ENCODE measurements at places on chromosomes 1 and 21.

DNA sequence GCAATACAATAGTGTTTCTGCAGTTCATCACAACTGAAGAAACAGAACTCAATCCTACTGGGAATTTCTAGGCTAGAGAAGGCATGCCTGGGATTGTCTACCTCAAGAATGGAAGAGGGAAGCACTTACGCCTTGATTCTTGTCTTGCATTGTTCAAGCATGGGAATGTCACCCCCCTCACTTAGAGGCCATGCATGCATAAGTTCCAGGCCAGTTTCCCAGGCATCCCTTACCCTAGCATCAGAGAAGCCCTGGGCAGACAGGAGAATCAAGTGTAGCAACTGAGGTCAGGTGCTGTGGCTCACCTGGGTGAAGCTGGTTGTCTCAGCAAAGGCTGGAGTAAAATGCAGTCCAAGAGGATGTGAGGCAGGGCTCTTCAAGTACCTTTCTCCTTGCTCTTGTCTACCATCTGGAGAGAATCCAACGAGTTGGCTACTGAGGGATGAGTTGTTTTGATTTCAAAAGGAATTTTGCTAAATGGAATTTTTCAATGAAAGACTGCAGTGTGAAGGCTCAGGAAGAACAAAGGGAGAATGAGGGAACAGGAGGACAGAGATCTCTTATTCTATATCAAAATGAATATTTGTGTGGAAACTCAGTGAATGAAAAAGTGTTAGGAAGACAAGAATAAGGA, 174.3 kb downstream of the NEK7 start:
- no peak for DNase-seq

- DNase-seq, result peak; percentile 3
Observed at GRCh38 chr1:76625886-76626678, 241.2 kb upstream of the ST6GALNAC5 start.

- no peak for DNase-seq
Observed at GRCh38 chr1:188169971-188170370, 1341.2 kb downstream of the PLA2G4A start.

DNA sequence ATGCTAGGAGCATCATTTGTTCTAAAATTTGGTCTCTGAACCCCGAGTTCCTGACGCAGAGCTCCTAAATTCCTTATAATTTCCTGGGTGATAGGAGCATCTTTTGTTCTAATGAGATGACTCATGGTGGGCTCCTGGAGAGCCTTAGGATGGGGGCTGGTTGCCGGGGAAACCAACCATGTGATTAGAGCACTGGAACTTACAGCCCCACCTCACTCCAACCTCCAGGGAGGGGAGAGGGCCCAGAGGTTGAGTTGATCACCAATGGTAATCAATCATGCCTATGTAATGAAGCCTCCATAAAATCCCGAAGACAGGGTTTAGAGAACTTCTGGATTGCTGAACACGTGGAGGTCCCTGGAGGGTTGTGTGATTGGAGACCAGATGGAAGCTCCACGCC, 7.7 kb downstream of the SHISAL2A start:
- no peak for DNase-seq

DNA sequence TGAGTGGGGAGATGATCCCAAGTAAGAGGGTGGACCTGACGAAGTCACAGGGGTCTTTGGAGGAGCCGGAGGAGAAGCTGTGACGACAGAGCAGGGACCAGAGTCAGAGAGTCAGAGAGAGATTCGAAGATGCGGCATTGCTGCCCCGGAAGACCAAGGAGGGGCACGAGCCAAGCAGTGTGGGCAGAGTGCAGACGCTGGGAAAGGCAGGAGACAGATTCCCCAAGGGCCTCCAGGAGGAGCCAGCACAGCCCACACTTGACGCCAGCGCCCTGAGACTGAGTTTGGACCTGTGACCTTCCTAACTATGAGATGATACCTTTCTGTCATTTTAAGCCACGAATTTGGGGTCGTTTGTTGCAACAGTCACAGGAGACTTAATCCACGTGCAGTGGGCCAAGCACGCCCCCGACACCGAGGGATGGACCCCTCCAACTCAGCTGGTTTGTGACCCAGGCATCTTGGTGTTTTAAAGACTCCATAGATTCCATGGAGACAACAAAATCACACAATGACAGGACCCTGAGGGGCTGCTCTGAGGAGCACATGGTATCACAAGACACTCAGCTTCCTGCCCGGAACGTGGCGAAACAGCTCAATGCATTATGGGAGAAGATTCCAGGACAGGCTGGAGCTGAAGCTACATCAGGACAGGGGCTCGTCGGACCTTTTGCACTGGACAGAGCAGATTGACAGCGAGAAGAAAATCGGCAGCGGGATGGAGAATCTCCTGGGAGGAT, 11.0 kb upstream of the TFF1 start:
- DNase-seq, result no peak

DNA sequence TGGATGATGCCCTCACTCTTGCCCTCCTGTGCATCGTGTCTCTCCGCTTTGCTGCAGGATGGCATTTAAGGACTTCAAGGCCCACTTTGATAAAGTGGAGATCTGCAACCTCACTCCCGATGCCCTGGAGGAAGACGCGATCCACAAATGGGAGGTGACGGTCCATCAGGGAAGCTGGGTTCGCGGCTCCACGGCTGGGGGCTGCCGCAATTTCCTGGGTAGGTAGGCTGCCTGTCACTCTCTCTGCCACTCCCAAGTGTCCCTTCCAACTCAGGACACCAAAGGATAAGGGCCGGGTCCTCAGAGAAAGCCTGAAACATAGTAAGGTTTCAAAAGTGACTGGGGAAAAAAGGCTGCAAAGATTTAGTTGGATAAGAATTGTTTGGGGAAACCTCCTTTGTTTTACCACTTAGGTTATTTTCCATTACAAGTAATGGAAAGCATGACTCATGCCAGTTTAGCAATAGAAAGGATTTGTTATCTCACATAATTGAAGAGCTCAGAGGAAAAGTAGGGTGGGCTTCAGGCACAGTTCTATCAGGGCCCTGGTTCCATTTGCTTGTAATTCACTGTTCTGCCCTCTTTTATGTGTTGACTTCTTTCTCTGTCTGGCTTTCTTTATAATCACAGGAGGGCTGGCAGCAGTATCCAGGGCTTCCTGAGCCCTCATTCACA, 31.9 kb downstream of the CAPN9 start:
- peak; percentile 40 for DNase-seq

DNA sequence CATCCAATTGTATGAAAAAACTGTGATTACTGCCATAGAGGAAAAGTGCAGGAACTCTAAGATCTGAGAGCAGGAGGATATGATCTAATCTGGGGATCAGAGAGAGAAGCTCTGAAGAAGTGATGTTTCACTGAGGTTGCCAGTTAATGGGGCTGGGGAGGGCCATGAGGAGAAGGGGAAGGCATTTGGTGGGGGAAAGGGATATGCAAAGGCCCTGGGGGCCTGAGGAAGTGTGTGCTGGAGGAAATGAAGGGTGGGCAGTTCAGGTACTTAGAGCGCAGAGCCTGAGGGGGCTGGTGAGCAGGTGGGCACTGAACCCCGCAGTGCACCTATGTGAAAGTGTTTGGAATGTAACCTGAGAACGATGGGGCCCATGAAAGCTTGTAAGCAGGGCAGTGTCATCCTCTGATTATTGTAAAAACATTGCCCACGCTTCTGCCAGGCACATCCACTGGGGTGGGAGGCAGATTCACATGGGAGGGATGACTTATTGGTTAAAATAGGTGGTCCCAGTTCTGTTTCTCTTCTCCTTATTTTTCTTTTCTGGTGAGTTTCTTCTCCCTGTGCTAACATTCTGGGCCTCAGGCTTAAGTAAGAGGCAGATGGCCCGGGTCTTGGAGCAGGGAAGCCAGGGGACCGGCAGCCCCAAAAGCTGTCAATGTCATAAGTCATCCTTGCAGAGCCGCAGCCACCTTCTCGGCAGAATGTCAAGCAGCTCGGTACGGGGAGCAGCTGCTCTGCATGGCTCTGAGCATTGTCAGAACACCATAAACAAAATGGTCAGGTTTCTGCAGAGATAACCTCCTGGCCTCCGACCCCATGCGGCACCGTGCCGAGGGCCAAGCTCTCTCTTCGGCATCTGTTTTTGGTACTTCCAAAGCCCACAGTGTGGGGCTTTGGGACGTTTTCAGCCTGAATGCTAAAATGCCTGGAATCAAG, 492.0 kb upstream of the VAMP3 start:
- no peak for DNase-seq
